Suprapubic skin (tissue), 4 donors: ENCODE measurements at places on chromosomes 7 and 10. TPM values are rescaled to one million over a fixed set of nuclear protein-coding genes. Genes with fewer than 3 reads are reported as not detected.

DNA sequence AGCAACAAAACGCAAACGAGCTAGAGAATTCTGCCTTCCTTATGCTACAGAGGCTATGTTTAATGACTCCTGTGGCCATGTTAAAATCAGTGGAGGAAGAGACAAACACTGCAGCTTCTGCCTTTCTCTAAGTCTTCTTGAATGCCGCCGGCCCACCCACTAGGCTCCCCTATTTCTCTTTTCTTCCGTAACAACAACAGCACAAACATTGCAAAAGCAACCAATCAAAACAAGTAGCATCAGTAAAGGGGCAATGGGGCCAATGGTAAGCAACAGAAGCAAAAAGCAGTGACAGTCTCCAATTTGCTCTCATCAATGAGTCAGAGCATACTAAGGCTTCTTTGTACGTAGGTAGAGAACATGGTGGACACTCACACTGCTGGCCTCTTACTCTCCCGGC is 26.8 kb downstream of the DNAJC1 start:
- no peak overlapping the region for H3K27ac ChIP-seq
- H3K4me1 ChIP-seq: peaks cover 2% of the 10 kb centered on the region
- H3K36me3 ChIP-seq: no peaks in the 10 kb centered on the region
- H3K27me3 ChIP-seq: no peaks in the 10 kb centered on the region

DNA sequence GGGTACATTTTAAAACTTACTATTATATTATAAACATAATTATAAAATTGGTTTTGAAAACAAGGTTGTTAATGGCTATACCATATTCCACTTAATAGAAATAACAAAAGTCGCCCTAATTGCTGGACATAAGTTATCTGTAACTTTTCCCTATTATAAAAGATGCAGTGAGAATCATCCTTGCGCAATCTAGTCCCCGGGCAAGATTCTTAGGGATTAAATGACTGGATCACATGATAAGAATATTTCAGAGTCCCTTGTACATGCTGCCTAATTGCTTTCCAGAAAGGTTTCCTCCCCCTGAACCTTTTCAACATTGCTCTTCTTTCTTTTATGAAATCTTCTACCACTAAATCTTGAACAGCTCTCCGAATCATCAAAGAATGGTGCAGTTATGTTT is 479.8 kb upstream of the MKI67 start:
- DNase-seq: no peak
- no peak overlapping the region for H3K4me3 ChIP-seq
- no peaks in the 10 kb centered on the region for H3K36me3 ChIP-seq
- H3K27ac ChIP-seq: no peak overlapping the region
- no peaks in the 10 kb centered on the region for H3K27me3 ChIP-seq
- H3K4me1 ChIP-seq: no peaks in the 10 kb centered on the region

TPST1 gene
- 5.2 TPM for total RNA-seq

PTPRZ1 gene
- 60.7 TPM for total RNA-seq
